A549 treated with Hydrocortisone at 1 μM for 4 hours (cell line): ENCODE measurements at places on chromosomes 4 and X. TPM values are rescaled to one million over a fixed set of nuclear protein-coding genes. Genes with fewer than 3 reads are reported as not detected.

Gene TEX11
- not detected in 5 replicates for total RNA-seq

Gene NOX1
- total RNA-seq: 0.05 to 0.15 TPM (median 0.10 TPM) in 4 of 5 replicates, not detected in the other

Gene CPLX1
- total RNA-seq: 0.29 to 0.66 TPM (median 0.61 TPM) in 5 replicates

Gene GSPT2
- 7.8 to 10.2 TPM (median 8.7 TPM) in 5 replicates for total RNA-seq

Gene SOD3
- total RNA-seq: not detected in 5 replicates

Gene ZMYM3
- total RNA-seq: 10.5 to 14.5 TPM (median 12.9 TPM) in 5 replicates

Gene CXCL5
- 27.5 to 37.7 TPM (median 31.5 TPM) in 5 replicates for total RNA-seq

Gene RHOH
- total RNA-seq: 0.09 to 0.32 TPM (median 0.21 TPM) in 5 replicates

Gene LUZP4
- total RNA-seq: not detected in 5 replicates

Gene ABLIM2
- total RNA-seq: 4.9 to 8.3 TPM (median 6.4 TPM) in 5 replicates
